Suppressor macrophage treated with lipopolysaccharide for 1 hour (primary cell): ENCODE measurements at places on chromosomes 4 and X.

DNA sequence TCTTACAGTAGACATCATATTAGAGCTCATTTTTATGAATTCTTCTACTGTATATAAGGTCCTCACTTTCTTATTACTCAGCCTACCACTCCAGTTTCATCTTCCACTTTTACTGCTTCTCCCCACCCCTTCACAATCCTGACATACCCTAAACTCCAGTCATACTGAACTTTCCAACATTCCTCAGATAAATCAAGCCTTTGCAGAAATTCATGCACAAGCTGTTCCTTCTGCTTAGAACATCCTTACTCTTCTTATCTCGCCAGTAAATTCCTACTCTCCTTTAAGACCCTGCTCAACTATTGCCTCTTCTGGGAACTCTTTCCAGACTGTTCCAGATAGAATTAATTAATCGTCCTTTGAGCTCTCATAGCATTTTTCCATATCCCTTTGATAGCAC is 24.8 kb downstream of the RTL9 start:
- no peak for DNase-seq

DNA sequence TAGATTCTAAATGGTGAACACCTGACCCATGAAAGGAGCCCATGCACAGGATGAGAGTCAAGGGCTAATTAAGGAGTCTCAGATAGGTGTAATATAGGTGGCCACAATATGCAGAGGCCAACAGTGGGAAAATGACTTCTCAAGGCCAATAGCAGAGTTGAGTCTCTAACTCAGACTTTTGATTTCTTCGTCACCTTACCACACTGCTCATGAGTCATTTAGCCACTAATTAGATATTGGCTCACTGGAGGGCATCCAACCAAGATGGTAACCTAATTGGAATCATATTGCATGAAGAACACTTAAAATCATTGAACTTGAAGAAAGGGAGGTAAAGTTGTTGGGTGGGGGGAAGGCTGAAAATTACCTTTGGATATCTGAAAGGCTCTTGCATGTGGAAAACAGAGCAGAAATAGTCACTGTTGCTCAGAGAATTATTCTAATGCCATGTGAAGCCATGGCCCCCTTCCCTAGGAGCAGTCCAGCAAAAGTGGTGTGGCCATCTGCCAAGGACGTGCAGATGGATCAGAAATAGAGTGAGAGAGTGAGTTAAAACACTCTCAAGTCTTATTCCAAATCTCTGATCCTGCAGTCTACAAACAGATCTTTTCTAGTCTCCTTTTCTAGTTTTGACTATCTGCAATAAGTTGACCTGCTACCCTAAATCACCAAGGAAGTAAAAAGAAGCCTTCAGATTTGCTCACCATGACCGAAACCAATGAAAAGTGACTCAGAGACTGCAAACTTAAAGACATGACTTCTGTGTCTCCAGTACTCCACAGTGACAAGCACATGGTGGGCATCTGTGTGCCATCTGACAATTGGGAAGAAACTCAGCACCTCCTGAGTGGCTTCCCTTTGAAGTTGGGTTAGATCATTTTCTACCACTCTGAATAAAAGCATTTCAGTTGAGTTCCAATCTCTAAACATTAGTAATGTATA is 93.9 kb upstream of the C1QTNF7 start:
- DNase-seq = peak; percentile 29

- DNase-seq = no peak
Measured at GRCh38 chr4:107468156-107468555, 251.9 kb downstream of the PAPSS1 start.

GRCh38 chr4:110128472-110128919 is 69.9 kb downstream of the ELOVL6 start:
- no peak for DNase-seq

- DNase-seq = no peak
Measured at GRCh38 chr4:165631208-165631894, 241.7 kb upstream of the TLL1 start.

- DNase-seq = no peak
Measured at GRCh38 chrX:118655561-118656246, 71.7 kb upstream of the IL13RA1 start.

DNA sequence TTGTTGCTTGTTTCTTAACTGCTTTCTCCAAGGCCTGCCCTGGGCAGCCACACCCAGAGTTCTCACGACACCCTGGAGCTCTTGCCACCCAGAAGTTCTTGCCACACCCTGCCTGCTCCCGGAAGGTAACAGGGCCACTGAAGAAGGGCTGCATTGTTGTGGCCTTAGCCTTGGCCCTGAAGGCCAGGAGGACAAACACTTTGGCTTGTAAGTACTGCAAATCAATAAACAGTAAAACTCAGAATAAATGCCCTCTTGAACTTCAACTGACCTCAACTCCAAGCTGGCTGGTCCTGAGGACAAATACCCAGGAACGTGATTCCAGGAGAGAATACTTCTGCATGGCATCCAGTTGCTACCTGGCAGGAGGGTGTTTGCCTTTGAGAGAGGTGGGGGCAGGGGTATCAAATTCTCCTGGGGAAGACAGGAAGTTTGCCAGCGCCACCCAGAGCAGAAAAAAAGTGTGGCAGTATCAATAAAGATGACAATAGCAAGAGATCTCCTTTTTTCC is 54.1 kb downstream of the TLR10 start:
- DNase-seq = no peak

DNA sequence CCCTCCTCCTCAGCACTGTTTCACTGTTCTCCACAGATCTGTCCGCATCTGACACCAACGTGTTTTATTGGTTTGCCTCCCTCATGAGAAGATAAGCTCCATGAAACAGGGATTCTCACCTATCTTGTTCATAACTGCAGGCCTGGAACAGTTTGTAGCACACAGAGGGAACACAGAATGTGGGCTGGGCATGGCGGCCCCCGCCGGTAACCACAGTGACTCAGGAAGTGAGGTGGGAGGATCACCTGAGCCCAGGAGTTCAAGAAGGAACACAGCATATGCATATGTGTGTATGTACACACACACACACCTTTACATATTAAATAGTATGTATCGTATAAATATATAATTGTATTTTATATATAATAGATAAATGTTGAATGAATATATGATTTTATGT is 168.6 kb downstream of the AFAP1 start:
- DNase-seq = no peak

DNA sequence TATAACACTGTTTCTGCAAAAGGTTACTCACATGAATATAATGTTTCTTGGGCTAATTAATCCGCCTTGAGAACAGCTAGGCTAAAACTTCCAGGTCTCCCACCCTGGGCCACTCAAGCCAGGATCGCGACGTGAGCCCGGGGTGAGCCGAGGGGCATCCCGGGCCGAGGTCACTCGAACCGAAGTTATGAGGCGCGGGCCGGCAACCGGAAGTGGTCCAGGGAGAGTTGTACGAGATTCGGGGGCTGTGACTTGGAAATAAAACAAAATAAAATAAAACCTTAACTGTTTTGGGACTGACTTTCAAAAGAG is 317 bp downstream of the CMC4 start:
- no peak for DNase-seq

DNA sequence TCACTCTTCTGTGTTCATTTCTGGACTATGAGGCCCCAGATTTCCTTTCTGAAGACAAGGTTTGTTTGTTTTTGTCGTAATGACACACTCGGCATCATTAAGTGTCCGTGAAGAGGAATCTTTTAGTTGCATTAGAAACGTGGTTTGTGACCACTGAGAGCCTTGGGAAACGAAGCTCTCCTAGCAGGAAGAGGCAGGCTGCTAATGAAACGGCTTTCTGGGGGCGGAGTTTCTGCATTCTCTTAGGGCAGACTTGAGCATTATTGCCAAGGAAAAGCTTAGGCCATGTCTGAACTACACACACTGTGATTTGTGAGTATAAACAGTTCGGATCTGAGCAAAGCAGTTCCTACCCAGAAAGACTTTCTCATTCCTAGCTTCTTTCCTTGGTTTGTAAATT is 64.0 kb downstream of the SOX3 start:
- DNase-seq = no peak

- no peak for DNase-seq
Measured at GRCh38 chrX:104122829-104123228, 10.5 kb downstream of the ZCCHC18 start.

DNA sequence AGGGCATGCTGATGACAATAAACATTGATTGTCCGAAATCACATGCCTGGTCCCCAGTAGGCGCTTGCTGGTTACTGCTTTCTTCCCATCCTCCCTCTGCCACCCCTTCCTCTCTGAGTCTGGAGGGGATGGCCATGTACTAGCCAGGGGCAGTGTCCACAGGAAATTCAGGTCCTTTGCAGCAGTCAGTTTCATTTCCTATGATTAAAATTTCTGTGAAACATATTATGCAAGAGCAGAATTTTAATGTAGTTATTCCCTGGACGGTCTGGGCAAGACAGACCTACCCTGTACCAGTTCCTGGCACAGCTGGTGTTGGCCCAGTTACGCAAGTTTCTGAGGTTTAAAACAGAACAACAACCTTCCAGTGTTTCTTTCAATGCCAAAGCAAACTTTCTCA is 28.2 kb upstream of the TLR2 start:
- DNase-seq = peak; percentile 92

DNA sequence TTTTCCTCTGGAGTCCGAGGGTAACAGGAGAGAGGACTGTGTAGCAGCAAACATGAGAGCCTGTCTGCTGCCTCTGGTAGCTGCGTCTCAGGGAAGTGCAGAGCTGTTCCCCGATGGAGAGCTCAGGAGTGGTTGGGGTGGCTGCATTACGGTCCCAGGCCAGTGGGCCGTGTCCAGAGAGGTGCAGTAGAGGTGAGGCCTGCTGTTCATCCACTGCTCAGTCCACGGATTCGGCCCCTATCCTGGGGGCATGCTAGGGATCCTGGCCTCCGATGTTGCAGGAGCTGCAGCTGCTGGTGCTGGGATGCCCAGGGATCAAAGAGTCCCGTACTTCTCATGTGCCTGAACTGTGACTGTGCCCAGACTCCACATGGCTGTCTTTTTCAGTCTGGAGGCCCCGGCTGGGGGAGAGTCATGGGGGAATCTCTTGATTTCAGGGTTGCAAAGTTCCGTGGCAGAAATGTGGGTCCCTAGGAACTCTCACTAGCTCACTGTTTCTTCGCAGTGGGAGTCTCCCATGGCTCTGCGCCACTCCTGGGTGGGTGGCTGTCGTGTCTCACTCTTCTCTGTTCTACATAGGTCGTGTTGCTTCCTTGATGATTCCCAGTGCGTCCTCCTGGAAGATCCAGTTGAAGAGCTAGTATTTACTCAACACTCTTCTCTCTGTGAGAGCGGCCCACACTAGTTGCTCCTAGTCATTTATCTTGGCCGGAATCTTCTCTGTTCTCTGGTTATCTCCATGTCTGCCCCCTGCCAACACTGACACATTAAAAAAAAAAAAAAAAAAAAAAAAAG is 109.5 kb upstream of the CENPE start:
- no peak for DNase-seq

- DNase-seq = no peak
Measured at GRCh38 chr4:20019310-20020015, 232.2 kb upstream of the SLIT2 start.
